ENCODE measurements at places on chromosomes 2 and 18.
A peak's percentile ranks its signal among the peaks of the same experiment; 100 is the strongest.

DNA sequence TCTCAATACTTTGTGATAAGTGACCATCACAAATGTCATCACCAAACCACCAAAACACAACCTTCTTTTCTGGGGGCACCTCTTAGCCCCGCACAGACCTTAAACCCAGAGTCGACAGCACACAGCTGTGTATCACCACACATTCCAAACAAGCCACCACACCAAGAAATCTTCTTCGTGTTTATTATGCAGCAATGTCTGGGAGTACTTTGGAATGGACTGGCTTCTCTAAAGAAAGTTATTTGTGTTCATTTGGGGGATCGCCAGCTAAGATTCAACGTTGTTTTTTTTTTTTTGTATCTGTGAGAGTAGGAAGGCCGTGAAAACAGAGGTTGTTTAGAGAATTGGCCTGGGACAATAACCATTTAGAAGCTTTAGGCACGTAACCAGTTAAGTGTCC, 1.1 kb upstream of the MTA3 start:
- DNase-seq, result no peak

GRCh38 chr2:225040856-225041206, 1.4 kb downstream of the DOCK10 start:
- no peak for DNase-seq

GRCh38 chr18:11972371-11973174, 8.7 kb upstream of the IMPA2 start:
- no peak for DNase-seq

- no peak for DNase-seq
These were observed 68.6 kb downstream of the MSH2 start for GRCh38 chr2:47471429-47472116.

DNA sequence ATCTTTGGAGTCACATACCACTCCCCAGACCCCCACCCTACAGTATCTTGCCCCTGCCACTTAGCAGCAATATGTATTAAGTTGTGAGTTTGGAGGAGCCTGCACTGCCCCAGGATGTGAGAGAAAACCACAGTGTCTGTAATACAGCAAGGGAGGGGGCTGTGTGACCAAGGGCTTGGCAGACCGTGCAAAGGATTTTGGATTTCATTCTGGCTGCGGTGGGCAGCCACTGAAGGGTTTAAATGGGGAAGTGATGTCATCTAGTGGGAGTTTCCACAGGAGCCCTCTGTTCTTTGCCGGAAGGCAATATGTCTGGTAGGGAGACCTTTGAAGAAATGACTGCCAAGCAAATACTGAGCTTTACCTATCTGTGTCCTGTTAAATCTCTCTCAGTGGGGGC, 202.4 kb downstream of the FHOD3 start:
- DNase-seq, result no peak

- no peak for DNase-seq
These were observed 67.7 kb upstream of the GRB14 start for GRCh38 chr2:164688896-164689419.

GRCh38 chr18:45993438-45993837, 26.3 kb upstream of the EPG5 start:
- DNase-seq, result no peak

GRCh38 chr2:130824492-130825061, 12.1 kb upstream of the ARHGEF4 start:
- peak; percentile 53 for DNase-seq

- no peak for DNase-seq
These were observed 29.9 kb downstream of the HDHD2 start for GRCh38 chr18:47120428-47120827.

DNA sequence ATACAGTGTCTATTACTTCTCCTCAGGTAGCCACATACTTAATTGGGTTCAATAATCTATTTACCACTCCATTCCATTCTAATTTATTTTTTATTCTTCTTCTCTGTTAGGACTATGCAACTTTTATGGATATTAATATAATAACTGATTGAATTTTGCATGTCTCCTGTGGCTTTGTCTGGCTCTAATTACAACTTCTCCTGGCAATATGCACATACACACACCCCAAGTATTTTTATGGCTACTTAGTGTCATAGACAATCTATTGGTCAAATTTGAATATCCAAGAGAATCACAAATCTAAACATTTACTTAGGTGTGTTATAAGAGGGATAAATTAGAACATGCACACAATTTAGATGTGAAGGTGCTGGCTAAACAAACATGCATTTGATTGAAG, 73.1 kb downstream of the BOD1L2 start:
- DNase-seq, result no peak

DNA sequence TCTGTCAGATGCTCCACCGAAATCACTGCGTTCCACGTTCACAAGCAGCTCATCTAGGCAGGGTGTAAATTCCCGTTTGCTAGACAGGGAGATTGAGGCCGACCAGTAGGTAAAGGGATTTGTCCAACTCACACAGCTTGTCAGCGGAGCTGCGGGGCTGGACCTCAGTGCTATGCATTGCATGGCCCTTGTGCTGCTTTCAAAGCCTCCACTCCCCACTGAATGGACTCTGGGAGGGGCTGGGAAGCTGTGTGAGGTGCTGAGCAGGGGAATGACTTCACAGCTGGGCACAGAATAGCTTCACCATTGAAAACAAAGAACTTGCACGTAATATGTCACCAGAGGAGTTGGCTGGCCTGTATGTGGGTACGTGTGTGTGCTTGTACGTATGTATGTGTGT, 21.4 kb downstream of the CELF4 start:
- DNase-seq, result no peak

GRCh38 chr2:231583982-231584381, 8.7 kb upstream of the TEX44 start:
- no peak for DNase-seq

DNA sequence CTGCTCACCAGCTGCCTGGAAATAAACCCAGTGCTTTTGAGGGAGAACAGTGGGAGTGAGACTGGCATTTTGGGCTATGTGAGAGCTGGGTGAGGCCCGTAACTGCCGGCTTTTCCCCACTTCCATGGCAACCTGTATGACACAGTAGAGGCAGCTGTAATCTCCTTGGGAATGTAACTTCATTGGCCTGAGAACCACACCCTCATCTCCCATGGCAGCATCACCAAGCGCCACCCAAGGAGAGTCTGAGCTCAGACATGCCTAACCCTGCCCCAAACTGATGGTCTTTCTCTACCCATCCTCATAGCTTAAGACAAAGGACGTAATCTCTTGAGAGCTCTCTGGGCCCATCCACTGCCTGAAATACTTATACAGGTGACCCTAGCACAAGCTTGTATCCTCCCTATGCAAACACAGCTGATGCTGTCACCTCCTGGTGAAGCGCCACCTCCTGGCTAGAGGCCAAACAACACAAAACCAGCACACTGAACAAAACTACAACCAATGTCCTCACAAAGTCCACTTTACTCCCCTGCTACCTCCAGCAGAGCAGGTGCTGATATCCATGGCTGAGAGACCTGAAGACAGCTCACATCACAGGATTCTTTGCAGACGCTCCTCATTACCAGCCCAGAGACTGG, 763.4 kb upstream of the NRXN1 start:
- no peak for DNase-seq

DNA sequence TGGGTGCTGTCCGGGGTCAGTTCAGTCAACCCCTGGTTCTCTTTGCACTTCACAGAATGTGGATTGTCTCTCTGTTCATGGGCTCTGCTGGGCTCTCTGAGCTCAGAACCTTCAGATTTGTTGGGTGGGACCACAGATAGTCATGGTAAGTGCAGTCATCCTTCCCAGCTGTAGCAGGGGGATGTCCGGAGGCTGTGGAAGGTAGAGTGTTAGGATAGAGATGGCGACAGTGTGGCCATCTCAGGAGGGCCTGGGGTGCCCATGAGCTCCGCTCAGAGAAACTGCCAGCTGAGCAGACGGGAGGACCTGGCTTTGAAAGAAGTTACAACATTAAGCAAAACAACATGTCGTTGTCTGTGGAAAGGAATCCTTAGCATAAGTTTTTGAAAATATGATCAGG, 149.8 kb downstream of the FAM210A start:
- no peak for DNase-seq

GRCh38 chr18:28432339-28432738, 255.4 kb upstream of the CDH2 start:
- no peak for DNase-seq

- DNase-seq, result no peak
These were observed 10.9 kb downstream of the FEZ2 start for GRCh38 chr2:36587101-36587500.

DNA sequence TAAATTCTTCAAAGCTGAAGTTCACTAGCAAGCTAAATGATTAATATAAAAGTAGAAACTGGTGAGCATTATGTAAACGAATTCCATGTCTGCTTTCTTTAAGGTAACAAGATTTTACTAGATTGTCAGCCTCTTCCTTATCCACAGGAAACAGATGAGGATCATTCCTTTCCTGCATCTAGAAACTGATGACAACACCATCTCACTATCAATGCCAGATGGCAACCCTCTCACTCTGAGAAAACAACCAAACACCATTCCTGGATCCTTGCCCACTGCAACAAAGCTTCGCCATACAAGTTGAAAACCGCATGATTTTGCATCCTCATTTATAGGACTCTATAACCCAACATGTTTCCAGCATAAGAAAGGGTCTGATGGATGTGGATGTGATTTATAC, 122.9 kb downstream of the ZNF521 start:
- DNase-seq, result no peak

DNA sequence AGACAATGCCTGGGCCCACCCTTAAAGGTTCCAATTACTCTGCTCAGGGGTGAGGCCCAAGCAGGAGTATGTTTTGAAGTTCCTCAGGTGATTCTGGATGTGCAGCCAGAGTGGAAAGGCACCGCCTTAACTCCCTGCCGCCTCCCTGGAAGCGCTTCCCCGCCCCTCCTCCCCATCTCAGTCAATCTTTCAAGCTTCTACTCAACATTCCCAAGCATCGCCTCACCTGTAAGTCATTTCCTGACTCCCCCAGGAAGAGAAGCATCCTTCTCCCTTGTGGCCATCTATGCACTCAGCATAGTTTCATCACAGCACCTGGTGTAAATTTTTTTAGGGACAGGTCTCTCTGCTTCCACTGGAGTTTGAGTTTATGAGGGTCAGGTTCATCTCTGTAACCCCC, 67.5 kb downstream of the MYL12B start:
- no peak for DNase-seq

- DNase-seq, result no peak
These were observed 11.8 kb downstream of the G6PC2 start for GRCh38 chr2:168912901-168913369.

DNA sequence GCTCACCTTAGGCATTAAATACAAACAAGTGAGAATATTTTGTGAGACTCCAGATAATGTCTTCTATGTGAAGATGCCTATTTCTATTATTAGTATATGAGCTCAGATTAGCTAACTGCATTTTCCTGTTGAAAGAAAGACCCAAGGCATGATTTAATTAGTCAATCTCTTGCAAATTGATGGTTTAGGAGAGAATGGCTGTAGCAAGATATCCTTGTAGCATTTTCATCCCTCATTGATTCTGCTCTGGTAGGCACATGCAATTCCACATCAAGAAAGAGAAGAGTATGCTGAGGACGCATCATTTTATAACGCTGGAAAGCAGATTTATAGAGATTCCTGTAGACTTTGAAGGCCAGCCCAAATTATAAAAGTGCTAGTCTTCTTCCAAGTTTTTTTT, 332.0 kb downstream of the SOX11 start:
- no peak for DNase-seq

DNA sequence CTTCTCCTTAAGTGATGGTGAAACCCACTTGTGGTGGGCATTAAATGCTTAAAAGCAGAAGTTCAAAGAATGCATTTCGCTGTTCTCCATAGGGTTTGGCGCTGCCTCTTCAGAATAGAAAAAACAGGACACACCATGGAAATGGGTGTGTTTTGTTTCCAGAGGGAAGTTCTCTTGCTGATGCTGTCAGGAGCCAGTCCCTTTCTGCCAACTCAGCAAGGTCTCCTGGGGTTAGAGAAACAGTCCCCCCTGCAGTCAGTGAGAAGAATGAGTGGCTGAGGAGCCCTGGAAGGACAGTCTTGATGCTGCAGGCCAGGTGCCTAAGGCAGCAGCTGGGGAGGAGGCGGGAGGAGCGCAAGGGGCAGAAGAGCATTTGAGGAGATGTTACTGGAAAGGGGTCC, 37.8 kb upstream of the ASAP2 start:
- no peak for DNase-seq

DNA sequence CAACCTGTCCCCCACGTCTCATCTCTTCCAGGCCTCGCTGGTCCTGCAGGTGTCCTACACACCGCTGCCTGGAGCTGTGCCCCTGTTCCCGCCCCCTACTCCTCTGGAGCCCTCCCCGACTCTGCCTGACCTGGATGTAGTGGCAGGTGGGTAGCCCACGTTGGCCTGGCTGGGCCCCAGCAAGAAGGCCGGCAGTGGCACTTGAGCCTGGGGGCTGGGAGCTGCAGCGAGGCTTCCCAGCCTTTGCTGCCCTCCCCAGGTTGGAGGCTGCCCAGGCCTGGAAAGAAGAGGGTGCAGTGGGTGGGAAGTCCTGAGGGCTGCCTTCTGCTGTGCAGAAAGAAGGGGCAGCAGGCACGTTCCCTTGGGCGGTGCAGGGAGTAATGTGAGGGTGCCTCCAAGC, 58.4 kb downstream of the DYSF start:
- DNase-seq, result no peak

GRCh38 chr2:192038110-192038509, 156.6 kb downstream of the TMEFF2 start:
- DNase-seq, result no peak

DNA sequence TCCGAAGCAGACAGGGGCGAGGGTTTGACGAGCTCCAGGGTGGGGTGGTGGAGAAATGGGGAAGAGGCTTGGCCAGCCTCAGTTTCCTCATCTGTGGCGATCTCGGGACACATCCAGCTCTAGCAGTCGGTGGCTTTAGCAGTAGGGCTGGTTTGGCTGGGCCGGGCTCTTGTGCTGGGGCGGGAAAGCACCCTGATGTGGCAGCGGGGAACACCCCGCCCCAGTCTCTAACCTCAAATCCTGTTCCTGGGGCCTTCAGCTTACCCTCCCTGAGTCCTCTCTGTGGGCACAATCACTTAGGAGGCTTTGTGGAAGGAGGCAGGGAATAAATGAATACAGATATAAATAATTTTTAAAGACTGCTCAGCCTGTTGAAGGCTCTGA, 26.5 kb upstream of the MCFD2 start:
- DNase-seq, result peak; percentile 48

DNA sequence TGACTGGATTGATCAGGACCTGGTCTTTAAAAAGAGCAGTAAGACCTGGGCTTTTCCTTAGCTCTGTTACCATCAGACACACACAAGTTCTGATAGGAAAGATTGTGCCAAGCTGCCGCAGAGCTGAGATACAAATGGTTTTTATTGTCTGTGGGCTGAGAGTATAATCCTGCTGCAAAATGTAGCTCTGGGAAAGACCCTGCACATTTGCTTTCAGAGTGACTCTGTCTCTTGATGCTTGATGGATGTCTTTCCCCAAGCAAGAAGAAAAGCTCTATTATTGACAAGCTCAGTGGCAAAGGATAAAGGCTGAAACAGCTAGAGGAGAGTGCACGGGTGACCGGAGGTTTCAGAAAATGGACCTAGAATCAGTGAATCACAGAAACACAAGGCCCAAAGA, 95.3 kb upstream of the PARD3B start:
- DNase-seq, result no peak

DNA sequence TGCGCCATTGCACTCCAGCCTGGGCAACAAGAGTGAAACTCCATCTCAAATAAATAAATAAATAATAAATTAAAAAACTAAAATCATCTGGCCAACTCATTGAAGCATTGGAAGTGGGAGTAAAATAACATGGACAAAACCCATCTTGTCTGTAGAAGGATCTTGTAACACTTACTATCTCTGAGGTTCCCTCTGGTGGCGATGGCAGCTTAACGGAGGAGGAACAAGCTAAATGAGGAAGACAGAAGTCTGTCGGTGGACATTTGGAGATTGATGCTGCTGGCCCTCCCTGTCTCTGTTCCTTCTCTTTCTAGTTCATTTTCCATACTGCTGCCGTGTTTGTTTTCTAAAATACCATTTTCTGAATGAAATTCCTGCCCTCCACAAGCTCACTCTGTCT, 43.4 kb downstream of the ZCCHC2 start:
- no peak for DNase-seq

Data from activated T-helper 1 cell treated with Interleukin-2 at 50 U/mL for 16 hours (primary cell).